Activated T-helper 1 cell treated with anti-CD3 and anti-CD28 coated beads, Interleukin-2, amount 50 U/mL, for 16 hours (primary cell): ENCODE measurements at places on chromosomes 7 and 10.

DNA sequence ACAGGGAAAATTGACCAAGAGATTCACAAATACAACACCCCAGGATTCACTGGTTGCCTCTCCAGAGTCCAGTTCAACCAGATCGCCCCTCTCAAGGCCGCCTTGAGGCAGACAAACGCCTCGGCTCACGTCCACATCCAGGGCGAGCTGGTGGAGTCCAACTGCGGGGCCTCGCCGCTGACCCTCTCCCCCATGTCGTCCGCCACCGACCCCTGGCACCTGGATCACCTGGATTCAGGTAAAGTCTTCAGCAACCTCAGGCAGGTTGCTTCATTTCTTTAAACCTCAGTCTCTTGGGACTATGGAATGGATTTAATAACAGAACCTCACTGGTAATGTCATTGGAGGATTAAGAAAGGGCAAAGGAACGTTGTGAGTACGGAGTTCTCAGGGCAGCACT, 206.9 kb upstream of the C7orf33 start:
- no peak for DNase-seq

DNA sequence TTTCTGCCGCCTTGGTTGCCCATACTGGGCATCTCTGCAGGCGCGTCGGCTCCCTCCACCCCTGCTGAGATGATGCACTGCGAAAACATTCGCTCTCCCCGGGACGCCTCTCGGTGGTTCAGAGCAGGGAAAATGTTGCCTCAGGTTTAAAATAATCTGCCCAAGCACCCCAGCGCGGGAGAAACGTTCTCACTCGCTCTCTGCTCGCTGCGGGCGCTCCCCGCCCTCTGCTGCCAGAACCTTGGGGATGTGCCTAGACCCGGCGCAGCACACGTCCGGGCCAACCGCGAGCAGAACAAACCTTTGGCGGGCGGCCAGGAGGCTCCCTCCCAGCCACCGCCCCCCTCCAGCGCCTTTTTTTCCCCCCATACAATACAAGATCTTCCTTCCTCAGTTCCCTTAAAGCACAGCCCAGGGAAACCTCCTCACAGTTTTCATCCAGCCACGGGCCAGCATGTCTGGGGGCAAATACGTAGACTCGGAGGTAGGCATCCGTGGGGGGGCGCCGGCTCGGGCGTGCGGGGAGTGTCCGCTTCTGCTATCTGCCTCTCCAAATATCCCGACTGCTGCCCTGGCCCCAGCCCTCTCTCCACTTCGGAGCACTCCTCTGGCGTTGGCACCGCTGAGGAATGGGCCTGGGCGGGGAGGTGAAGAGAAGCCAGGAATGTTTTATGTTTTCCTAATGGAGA, at the start of gene CAV1:
Gene CAV1, plus strand, starts transcription at position 428 of the 689 bp plus-strand sequence. Its CDS starts 27 bp downstream, at position 455.
- peak; percentile 9 for DNase-seq

DNA sequence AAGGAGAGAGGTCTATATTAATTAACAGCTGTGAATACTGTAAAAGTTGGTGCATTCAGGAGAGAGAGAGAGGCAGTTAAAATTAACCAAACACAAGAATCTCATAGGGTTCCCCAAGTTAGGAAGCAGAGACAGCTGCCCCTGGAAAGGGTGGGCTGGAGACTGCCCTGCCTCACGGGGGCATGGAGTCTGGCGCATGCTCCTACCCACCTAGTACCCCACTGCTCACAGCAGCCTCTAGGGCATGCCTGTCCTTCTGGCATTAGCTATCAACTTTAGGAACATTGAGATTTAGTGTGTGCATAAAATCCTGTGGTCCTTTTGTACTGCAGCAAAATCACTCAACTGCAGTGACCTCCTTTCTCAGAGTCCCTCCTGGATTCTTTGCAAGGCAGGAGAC, 710.1 kb downstream of the SORCS3 start:
- DNase-seq: no peak

DNA sequence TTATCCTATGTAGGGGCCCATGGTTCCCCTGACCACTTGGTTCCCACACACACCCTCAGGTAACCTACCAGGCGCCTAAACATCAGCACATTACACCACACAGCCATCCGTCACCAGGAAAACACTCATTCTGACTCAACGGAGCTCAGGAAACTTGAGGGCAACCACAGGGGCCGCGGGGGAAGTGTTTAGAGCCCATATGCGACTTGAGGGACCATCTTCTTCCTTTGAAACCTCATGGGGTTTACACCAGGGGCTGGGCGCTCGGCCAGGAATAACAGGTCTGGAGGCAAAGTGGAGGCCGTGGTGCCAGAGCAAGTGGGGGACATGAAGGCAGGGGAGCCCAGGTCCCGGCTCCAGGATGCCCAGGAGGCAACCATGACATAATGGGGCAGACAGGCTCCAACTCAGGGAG, 1.5 kb downstream of the STX1A start:
- DNase-seq: peak; percentile 60

GRCh38 chr10:63738410-63738809, 217.2 kb downstream of the REEP3 start:
- DNase-seq: no peak

DNA sequence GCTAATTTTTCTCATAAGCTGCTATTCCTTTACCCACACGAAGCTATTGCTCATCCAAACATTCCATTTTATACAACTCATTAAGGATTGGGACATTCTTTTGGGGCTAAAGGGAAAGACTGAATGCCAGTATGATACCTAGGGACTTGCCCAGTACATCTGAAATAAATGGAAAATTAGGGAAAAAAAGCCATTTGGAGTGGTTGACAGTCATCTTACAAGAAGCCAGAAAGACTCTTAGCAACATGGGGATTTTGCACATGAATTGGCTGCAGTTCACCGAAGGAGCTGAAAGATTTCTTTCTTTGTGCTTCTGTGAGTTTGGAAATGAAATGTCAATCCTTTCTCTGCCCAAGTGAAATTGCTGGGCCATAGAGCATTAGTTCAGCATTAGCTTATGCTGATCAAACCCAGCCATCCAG, 43.3 kb upstream of the MTURN start:
- DNase-seq: no peak

DNA sequence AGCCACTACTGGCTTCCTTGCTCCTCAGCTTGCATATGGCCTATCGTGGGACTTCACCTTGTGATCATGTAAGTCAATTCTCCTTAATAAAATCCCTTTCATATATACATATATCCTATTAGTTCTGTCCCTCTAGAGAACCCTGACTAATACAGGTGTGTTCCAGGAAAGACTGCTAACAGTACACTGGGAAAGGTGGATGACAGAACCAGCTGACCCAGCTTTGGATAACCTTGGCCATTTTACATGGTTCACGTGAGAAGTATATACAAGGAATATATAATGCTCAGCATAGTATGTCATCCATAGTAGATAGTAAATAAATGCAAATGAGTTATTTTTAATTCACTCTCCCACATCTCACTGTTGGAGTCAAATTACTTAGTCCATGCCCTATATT, 1003.5 kb downstream of the SORCS3 start:
- no peak for DNase-seq

GRCh38 chr7:15306296-15306695, 255.5 kb downstream of the AGMO start:
- no peak for DNase-seq

DNA sequence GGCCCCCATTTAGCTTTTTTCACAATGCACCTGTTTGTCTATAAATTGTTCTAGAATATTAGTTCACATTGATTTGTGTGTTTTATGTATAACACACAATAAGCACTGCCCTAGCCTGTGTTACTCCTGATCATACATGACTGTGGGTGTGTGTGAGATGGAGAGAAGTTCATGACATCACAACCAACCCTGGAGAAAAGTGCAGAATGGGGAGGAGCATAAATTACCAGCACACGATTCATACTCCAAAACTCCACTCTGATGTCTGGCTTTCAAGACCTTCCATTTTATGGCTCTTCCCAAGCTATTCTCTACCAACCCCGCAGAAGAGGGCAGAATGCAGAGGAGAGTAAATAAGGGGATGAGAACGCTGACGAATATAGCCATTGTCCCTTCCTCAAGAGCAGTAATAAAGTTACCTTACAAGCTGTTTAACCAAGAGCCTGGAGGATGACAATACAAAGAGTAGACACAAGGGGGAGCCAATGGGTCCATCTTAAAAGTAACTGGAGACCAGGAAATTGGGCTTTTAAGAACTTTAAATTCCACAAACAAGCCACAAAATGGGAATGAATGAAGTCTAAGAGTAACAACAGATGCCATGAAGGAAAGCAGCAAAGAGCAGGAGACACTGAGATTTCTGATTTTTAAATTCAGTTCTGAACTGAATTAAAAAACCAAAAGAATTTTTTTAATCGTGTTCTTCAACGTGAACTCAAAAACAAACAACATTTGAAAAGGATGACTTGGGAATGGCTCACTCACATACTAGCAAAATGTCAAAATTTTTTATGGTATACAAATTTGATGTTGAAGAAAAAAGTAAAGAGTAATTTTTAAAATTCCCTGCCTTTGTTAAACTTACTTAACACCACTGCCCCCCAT, 159.6 kb downstream of the PARD3 start:
- no peak for DNase-seq
